Fibroblast of lung (primary cell): ENCODE measurements at places on chromosomes 16 and 17. TPM values are rescaled to one million over a fixed set of nuclear protein-coding genes. Genes with fewer than 3 reads are reported as not detected.

PRSS21 gene
- total RNA-seq = 0.17 and 0.77 TPM in 2 replicates

GRCh38 chr16:68230956-68231355 is 5.0 kb downstream of the ESRP2 start:
- DNase-seq = no peak

SRL gene
- total RNA-seq = under 0.01 and 0.17 TPM in 2 replicates

DNA sequence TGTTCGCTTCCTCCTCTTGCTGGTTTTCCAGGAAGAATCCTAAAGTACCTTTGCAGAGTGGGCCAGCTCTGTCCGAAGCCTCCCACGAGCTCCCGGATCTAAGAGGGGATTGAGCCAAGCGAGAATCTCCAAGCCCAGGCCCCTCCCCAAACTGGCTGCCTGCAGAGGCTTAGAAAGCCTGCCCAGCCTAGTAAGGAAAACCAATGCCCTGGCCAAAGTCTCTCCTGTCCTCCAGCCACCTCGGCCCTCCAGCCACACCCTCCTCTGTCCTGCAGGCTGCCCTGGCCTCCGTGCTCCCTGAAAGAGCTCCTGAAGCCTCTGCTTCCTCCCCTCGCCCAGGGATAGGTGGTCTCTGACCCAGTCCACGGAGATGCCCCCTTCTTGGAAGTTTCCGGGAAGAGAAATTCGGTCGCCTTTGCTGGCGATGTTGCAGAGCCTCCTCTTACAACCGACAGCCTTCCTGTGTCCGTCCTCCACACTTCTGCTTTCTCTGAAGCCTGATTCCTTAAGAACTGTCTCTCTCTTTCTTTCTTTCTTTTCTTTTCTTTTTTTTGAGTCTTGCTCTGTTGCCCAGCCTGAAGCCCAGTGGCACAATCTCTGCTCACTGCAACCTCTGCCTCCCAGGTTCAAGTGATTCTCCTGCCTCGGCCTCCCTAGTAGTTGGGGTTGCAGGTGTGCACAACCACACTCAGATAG is 54.9 kb upstream of the TOB1 start:
- DNase-seq = no peak

- no peak for DNase-seq
Measured at GRCh38 chr16:57687363-57687929, 7.2 kb upstream of the DRC7 start.

GRCh38 chr16:11609474-11610120 is 22.9 kb upstream of the LITAF start:
- no peak for DNase-seq

DNA sequence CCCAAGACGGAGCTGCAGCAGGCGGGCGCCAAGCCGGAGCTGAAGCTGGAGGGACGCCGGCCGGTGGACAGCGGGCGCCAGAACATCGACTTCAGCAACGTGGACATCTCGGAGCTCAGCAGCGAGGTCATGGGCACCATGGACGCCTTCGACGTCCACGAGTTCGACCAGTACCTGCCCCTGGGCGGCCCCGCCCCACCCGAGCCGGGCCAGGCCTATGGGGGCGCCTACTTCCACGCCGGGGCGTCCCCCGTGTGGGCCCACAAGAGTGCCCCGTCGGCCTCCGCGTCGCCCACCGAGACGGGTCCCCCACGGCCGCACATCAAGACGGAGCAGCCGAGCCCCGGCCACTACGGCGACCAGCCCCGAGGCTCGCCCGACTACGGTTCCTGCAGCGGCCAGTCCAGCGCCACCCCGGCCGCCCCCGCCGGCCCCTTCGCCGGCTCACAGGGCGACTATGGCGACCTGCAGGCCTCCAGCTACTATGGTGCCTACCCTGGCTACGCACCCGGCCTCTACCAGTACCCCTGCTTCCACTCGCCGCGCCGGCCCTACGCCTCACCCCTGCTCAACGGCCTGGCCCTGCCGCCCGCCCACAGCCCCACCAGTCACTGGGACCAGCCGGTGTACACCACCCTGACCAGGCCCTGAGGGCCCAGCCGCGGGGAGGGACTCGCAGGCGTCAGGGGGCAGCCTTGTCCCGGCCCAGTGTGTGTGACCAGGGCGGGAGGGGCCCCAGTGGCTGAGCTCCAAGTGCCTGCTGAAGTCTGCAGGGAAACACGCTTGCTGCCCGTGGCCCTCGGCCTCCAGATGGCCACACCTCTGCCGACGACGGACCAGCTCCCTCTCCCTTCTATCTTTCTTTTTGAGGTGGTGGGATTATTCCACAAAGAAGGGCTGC is 3.4 kb downstream of the SOX8 start:
- DNase-seq = no peak

TP53TG3C gene
- total RNA-seq = not detected in 2 replicates

DNA sequence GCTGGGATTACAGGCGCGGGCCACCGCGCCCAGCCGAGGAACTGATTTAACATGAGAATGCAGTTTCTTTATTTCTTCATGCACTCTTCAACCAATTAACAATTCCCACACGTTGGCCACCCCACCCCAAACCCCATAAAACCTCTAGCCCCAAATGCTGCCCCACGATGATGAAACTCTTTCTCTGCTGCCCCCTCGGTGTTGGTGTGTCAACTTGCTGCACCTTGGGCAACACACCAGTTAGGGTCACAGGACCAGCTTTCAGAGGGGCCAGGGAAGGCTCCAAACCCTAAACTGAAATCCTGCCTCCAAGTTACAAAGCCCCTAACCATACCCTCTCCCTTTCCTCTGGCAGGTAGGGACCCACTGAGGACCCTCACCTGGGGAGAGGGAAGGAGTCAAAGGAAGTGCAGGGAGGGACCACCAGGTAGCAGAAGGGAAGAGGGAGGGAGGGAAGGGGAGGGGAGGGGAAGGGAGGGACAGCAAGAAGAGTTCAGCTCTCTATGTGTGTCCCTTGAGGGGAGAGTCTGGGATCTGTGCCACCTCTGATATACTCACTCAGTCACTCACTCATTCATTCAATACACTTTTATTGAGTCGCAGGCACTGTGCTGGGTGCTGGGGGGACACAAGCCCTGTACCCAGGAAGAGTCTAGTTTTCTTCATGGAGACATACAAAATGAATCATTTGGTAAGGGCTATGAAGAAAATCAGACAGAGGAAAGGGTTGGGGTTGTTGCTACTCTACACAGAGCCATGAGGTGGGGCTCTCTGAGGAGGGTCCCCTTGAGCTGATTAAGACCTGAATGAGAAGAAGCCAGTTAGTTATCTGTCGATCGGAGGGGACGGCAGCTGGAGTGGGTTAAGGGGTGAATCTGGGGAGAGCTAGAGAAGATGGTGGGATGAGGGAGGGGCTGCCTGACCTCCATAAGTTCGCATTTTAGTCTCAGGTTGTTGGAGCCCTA is 3.9 kb downstream of the PLXDC1 start:
- no peak for DNase-seq

CCL5 gene
- total RNA-seq = not detected in 2 replicates

IL34 gene
- total RNA-seq = 5.1 and 5.4 TPM in 2 replicates

- DNase-seq = no peak
Measured at GRCh38 chr17:55155856-55156560, 108.8 kb upstream of the HLF start.

KRTAP4-4 gene
- not detected in 2 replicates for total RNA-seq

PRDM7 gene
- total RNA-seq = not detected in 2 replicates

RNF222 gene
- not detected in 2 replicates for total RNA-seq

DNA sequence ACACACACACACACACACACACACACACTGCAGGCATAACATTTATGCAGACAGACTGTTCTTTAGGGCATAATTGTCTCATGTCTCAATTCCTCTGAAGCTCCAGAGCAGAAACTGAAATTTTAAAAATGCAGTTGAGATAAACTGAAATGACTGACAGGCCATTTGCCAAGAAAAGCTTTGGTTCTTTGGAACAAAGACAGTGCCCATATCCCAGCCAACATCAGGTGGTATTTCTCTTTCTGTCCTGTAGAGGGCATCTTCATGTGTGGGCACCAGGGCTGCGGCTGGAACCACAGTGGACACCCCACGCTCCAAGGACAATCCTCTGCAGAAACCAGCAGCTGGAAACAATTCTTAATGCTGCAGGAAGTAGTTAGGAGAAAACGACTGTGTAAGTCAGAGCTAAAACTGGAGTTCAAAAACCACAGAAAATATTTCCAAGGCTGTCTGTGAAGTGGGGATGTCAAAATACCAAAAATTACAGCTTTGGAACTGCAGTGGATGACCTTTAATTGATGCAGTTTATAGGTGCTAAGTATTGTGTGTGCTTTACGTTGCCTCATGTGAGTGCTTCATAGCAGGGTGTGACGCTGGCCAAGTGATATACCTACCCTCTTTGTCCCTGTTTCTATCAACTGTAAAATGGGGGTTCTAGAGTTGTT is 10.6 kb upstream of the MEFV start:
- DNase-seq = peak; percentile 24

DNA sequence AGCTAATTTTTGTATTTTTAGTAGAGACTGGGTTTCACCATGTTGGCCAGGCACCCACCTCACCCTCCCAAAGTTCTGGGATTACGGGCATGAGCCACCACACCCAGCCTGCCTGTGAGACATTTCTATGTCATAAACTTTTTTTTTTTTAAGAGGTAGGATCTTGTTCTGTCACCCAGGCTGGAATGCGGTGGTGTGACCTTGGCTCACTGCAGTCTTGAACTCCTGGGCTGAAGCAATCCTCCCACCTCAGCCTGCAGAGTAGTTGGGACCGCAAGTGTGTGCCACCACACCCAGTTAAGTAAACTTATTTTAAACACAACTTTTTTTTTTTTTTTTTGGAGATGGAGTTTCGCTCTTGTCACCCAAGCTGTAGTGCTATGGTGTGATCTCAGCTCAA is 47.2 kb downstream of the SCNN1G start:
- DNase-seq = no peak

AIPL1 gene
- under 0.01 TPM in 1 of 2 replicates, not detected in the other for total RNA-seq

DNA sequence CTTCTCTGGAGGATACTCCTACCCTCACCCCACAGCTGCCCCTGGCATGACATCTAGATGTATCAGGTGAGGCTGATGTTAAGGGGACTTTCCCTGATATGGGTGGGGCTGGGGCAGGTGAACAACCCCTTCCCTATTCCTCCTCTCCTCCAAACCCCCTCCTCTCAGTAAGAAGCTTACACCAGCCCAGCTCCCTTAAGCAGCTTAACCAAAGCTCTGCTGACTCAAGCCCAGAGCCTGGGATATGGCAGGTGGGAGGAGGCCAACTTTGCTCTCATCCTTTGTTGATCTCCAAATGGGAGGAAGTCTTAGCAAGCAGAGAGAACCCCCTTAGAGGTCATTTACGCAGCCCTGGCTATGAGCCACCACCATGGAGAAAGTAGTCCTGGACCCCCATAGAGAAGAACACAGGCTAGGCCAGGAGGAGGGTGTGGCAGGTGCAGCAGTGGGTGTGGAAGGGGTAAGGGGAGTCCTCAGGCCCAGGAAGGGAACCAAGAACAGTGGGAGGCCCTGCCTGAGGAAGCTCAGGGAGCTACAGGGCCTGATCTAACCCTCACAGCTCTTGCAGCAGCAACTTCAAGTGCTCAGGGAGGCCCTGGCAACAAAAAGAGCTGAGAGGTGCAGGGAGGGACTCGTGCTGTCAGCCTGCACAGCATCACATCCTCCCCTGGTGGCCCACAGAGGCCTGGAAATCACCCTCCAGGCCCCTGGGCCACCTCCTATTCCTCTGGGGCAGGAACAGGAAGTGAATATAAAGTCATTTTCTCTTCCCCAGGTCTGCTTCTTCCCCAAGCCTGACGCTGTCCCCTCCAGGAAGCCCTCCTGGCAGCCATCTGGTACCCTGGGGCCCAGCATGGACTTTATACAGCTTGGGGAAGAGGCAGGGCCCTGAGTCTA is 2.9 kb downstream of the UNC119 start:
- DNase-seq = no peak

SCO1 gene
- total RNA-seq = 31.8 and 56.6 TPM in 2 replicates

ZG16 gene
- not detected in 2 replicates for total RNA-seq

- peak; percentile 2 for DNase-seq
Measured at GRCh38 chr17:55023626-55024025, 55.1 kb downstream of the STXBP4 start.

DNA sequence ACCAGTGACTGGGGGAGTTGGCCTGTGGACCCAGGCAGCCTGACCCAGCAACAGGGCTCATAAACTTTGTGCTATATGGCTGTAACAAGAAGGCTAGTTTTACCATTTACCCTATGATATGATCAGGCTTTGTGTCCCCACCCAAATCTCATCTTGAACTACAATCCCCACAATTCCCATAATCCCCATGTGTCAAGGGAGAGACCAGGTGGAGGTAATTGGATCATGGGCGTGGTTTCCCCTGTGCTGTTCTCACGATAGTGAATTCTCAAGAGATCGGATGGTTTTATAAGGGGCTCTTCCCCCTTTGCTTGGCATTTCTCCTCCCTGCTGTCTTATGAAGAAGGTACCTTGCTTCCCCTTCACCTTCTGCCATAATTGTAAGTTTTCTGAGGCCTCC is 111.2 kb upstream of the NLRP1 start:
- DNase-seq = no peak
